ENCODE measurements at places on chromosomes 7 and 10. TPM values are rescaled to one million over a fixed set of nuclear protein-coding genes. Genes with fewer than 3 reads are reported as not detected.

Gene ADK
- total RNA-seq, result 46.1 TPM

Gene FZD1
- 0.42 TPM for total RNA-seq

Gene SERPINE1
- total RNA-seq, result not detected

Gene DYNC1I1
- total RNA-seq, result not detected

Gene TLX1
- total RNA-seq, result not detected

Gene SHTN1
- not detected for total RNA-seq

Gene SLC13A1
- total RNA-seq, result not detected

Gene SLC25A28
- 45.9 TPM for total RNA-seq

Gene WEE2
- total RNA-seq, result not detected

Gene MYPN
- not detected for total RNA-seq

Gene GIMAP5
- 0.54 TPM for total RNA-seq

Gene ZNF736
- 71.6 TPM for total RNA-seq

Gene GRM3
- total RNA-seq, result not detected

Gene TAS2R5
- total RNA-seq, result 1.5 TPM

Gene MGAM2
- not detected for total RNA-seq

Gene STEAP2
- total RNA-seq, result not detected

Gene ANKIB1
- 42.5 TPM for total RNA-seq

Gene ABCB4
- total RNA-seq, result 17.5 TPM

Gene SPDYE11
- total RNA-seq, result not detected

Gene GPR22
- not detected for total RNA-seq

Gene ANLN
- total RNA-seq, result 0.73 TPM

Gene KIAA1217
- total RNA-seq, result 0.71 TPM

Gene MSS51
- total RNA-seq, result 5.2 TPM

Gene VAX1
- not detected for total RNA-seq

Gene GCK
- 0.13 TPM for total RNA-seq

Gene FAM25A
- total RNA-seq, result not detected

Gene ABLIM1
- 76.9 TPM for total RNA-seq

Gene PI4K2A
- total RNA-seq, result 15.1 TPM

Gene RNLS
- total RNA-seq, result 4.9 TPM

Gene HYCC1
- 39.9 TPM for total RNA-seq

Gene ICA1
- not detected for total RNA-seq

Gene MUC3A
- total RNA-seq, result not detected

Gene SLC26A3
- not detected for total RNA-seq

Gene PGAM1
- total RNA-seq, result 162 TPM

Gene SPDYE8
- not detected for total RNA-seq

Gene PLXNA4
- 0.02 TPM for total RNA-seq

Gene COL26A1
- not detected for total RNA-seq

Gene FAS
- 18.2 TPM for total RNA-seq

Gene TEX47
- total RNA-seq, result not detected

Gene SHH
- total RNA-seq, result not detected

Gene PTPN20
- total RNA-seq, result 2.1 TPM

Gene SLC18A3
- total RNA-seq, result not detected

Gene AS3MT
- total RNA-seq, result 0.46 TPM

Gene KLF14
- 0.10 TPM for total RNA-seq

Gene ZCWPW1
- 10.8 TPM for total RNA-seq

Gene HHEX
- total RNA-seq, result 50.3 TPM

Gene FOXL3
- not detected for total RNA-seq

Gene BICC1
- not detected for total RNA-seq

Gene LRRC27
- total RNA-seq, result 15.2 TPM

Gene ECHDC3
- 12.5 TPM for total RNA-seq

Gene UPK3BL2
- 45.3 TPM for total RNA-seq

Gene ANKRD1
- total RNA-seq, result not detected

Gene AIMP2
- total RNA-seq, result 37.8 TPM

Gene SPOCK2
- 27.8 TPM for total RNA-seq

Gene PILRA
- total RNA-seq, result 2.2 TPM

Gene ECHS1
- total RNA-seq, result 37.7 TPM

Gene C10orf71
- total RNA-seq, result not detected

Gene IGF2BP3
- 7.4 TPM for total RNA-seq

Gene DNAJC12
- total RNA-seq, result 0.31 TPM

Gene FMC1
- total RNA-seq, result 11.8 TPM

All from activated B cell treated with CpG ODN at 0.5 μM for 24 hours (primary cell).